ENCODE measurements at places on chromosomes 4 and X. TPM values are rescaled to one million over a fixed set of nuclear protein-coding genes. Genes with fewer than 3 reads are reported as not detected.

The AP1AR gene
- polyA plus RNA-seq, result 9.1 TPM

The PABPC1L2A gene
- polyA plus RNA-seq, result not detected

The AASDH gene
- polyA plus RNA-seq, result 8.0 TPM

The AR gene
- polyA plus RNA-seq, result 7.5 TPM

The GLRA3 gene
- not detected for polyA plus RNA-seq

The DMP1 gene
- not detected for polyA plus RNA-seq

The TSC22D3 gene
- polyA plus RNA-seq, result 221 TPM

The GAB3 gene
- polyA plus RNA-seq, result 4.0 TPM

The GPC4 gene
- polyA plus RNA-seq, result 10.7 TPM

The PWWP3B gene
- 40.0 TPM for polyA plus RNA-seq

The MAGEC1 gene
- 0.05 TPM for polyA plus RNA-seq

The LONRF3 gene
- polyA plus RNA-seq, result 1.1 TPM

The UGT2B10 gene
- polyA plus RNA-seq, result not detected

The ADGRL3 gene
- 8.6 TPM for polyA plus RNA-seq

The CTAG1B gene
- polyA plus RNA-seq, result 0.15 TPM

The MXRA5 gene
- polyA plus RNA-seq, result 0.70 TPM

The ARHGAP24 gene
- polyA plus RNA-seq, result 16.7 TPM

The SNX25 gene
- 7.9 TPM for polyA plus RNA-seq

The GC gene
- not detected for polyA plus RNA-seq

The SLC25A31 gene
- not detected for polyA plus RNA-seq

The GAGE2A gene
- not detected for polyA plus RNA-seq

The MUC7 gene
- polyA plus RNA-seq, result not detected

The SSX2B gene
- not detected for polyA plus RNA-seq

The PDGFC gene
- 27.4 TPM for polyA plus RNA-seq

The RAB9B gene
- 14.0 TPM for polyA plus RNA-seq

The ADGRG2 gene
- polyA plus RNA-seq, result 0.12 TPM

The RS1 gene
- not detected for polyA plus RNA-seq

The SPIN2A gene
- polyA plus RNA-seq, result 0.40 TPM

The FOXR2 gene
- not detected for polyA plus RNA-seq

The MAGED4B gene
- polyA plus RNA-seq, result 5.1 TPM

The GAGE12H gene
- polyA plus RNA-seq, result not detected

The CLGN gene
- polyA plus RNA-seq, result 3.1 TPM

The RBMXL3 gene
- polyA plus RNA-seq, result not detected

The DMRTC1B gene
- polyA plus RNA-seq, result 2.2 TPM

The TMSB15B gene
- polyA plus RNA-seq, result 27.6 TPM

The INTU gene
- 5.5 TPM for polyA plus RNA-seq

The ZXDB gene
- 4.3 TPM for polyA plus RNA-seq

The SSX4 gene
- not detected for polyA plus RNA-seq

The P2RY4 gene
- not detected for polyA plus RNA-seq

The ATP10D gene
- polyA plus RNA-seq, result 8.2 TPM

The CDX4 gene
- not detected for polyA plus RNA-seq

The CFI gene
- polyA plus RNA-seq, result 112 TPM

The PPEF2 gene
- not detected for polyA plus RNA-seq

The LARP7 gene
- 42.3 TPM for polyA plus RNA-seq

The CACNA1F gene
- 0.32 TPM for polyA plus RNA-seq

The MAGEB6 gene
- polyA plus RNA-seq, result not detected

The FGF5 gene
- polyA plus RNA-seq, result 0.03 TPM

The FDCSP gene
- 18.3 TPM for polyA plus RNA-seq

The UGT2A1 gene
- not detected for polyA plus RNA-seq

Measured in ovary (tissue), 10 donors.